ENCODE measurements at places on chromosomes 4 and X.

GRCh38 chr4:83771113-83771705 is 235.3 kb downstream of the GPAT3 start:
- no peak for DNase-seq

GRCh38 chr4:27703771-27704170 is 843.1 kb downstream of the STIM2 start:
- DNase-seq = no peak

DNA sequence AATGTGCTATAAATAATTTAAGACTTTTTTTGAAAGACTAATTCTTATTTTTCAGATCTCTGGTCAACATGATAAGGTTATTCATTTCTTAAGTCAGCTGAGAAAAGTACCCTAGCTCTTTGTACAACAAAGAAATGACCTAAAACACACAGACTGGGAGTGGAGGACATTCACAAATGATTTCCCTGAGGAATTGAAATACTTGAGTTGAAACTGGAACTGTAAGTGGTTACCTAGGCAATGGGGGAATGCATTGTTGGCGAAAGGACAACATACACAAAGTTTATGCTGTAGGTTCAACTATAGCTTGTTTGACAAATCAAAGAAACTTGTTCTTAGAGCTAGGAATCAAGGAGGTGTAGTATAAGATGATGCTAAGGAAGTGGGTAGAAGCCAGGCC is 915.5 kb downstream of the FAT4 start:
- no peak for DNase-seq

DNA sequence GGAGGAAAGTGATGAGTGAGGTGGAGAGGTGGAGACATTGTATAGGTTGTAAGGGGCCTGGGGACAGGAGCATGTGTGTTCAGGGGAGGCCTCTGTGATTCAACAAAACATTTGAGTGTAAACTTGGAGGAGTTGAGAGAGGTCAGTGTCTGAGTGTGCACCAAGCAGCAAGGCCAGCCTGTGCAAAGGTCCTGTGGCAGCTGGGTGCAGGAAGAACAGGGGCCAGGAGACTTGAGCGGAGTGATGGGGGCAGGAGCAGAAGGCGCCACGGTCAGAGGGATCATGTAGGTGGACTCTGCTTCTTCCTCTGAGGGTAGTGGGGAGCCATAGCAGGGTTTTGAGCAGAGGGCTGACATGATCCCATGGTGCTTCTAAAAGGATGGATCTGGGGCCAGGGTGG is 9.6 kb upstream of the PSAPL1 start:
- DNase-seq = no peak

DNA sequence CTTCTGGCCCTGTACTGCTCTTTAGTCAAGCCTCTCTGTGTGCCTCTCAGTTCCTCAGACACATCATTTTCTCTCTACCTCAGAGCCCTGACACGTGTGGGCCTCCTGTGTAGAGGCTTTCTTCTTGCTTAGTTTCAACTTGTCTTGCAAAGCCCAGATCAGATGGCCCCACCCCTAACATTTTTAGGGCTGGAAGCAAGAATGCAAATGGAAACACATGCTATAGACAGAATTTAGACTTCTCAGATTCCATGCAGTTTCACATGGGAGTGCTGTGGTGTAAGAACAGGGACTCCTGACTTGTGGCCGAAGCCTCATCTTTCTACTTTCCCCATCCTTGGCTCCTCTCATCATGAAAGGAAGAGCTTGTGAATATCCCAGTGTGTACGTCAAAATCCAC is 350.7 kb downstream of the DCHS2 start:
- DNase-seq = no peak
